ENCODE measurements at places on chromosomes 1 and 21.

- DNase-seq = no peak
These were observed 956 bp downstream of the ATP1A2 start for GRCh38 chr1:160116283-160117147.

GRCh38 chr1:27058966-27059669, 46.5 kb upstream of the TENT5B start:
- no peak for DNase-seq

DNA sequence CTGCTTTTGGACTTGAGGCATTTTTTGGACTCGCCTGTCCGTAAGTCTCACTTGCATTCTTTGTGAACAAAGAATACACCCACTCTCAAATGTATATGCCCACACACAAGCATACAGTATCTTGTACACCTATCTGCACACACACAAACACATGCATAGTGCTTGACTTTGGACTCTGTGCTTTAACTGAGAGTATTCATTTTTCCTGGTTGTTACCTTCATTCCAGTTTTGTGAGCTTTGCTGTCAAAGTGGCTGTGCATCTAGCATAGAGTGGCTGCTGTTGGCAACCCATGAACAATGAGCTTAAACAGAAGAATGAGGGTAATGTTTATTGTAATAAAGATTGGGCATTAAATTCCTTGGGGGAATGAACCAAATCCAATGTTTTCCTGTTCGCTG, 199.0 kb downstream of the PDE4B start:
- DNase-seq = no peak

- DNase-seq = no peak
These were observed 288.0 kb upstream of the KAZN start for GRCh38 chr1:14310476-14310875.

DNA sequence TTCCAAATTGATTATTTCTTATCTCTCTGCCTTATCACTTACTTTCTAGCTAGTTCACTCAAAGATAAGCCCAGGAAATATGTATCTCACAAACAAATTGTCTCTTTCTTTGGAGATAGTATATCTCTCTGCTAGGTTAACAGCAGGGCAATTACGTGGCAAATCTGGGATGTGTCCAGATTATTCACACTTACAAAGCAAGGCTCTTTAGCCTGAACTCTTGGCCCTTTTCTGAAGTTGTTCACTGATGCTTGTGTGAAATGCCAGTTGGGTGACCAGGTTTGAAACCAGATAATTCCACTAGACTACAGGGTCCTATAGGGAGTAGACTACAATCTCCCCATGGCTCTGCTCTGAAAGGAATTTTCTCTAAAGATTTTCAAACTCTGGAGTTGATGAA, 30.8 kb upstream of the FAM78B start:
- DNase-seq = no peak

DNA sequence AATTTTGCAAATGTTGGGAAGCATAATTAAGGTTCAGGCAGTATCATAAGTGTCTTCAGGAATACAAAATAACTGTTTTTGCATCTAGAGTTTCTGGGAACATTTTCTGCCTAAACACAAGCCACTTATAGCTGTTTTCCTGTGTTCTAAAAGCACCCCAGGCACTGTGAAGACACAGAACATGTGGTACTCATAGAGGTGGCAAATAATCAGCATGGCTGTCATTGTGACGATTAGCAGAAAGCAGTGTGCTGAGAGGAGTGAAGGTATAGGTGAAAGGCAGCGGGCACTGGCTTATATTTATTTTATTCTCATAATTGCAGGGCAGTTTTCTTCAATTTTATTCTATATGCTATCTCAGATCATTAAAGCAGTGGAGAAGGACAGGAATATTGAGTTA, 119.6 kb downstream of the LRRC53 start:
- DNase-seq = no peak

DNA sequence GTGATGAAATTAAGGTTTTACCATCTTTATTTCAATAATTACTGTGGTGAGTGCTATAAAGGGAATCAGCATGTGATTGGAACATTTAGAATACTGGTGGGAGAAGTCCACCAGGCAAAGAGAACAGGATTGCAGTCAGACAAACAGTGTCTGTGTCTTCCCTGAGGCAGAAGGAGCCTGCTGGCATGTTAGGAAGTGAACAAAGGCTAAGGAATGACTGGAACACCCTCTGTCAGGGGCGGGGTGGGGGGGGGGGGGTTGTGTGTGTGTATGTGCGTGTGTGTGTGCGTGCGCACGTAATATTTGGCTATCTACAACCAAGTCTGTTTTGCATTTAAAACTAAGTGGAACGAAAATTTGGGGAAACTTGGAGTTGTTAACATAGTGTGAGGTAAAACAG, 30.2 kb downstream of the SRRM1 start:
- no peak for DNase-seq

DNA sequence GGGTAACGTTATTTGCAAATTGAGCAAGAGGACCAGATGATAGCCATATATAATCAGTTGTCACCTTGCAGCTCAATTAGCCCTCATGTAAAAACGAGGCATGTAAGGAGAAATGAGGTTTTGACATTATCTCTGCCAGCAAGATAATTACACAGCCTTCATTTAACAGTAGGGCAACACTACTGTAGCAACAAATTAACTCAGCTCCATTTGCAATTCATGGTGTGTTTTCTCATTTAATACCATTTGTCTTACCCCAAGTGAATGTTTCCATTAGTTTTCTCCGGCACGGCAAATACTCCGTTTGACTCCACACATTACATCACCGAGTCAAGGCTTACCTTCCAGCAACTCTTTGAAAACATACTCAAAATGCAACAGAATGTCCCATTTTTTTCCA, 66.7 kb downstream of the GPATCH2 start:
- no peak for DNase-seq

DNA sequence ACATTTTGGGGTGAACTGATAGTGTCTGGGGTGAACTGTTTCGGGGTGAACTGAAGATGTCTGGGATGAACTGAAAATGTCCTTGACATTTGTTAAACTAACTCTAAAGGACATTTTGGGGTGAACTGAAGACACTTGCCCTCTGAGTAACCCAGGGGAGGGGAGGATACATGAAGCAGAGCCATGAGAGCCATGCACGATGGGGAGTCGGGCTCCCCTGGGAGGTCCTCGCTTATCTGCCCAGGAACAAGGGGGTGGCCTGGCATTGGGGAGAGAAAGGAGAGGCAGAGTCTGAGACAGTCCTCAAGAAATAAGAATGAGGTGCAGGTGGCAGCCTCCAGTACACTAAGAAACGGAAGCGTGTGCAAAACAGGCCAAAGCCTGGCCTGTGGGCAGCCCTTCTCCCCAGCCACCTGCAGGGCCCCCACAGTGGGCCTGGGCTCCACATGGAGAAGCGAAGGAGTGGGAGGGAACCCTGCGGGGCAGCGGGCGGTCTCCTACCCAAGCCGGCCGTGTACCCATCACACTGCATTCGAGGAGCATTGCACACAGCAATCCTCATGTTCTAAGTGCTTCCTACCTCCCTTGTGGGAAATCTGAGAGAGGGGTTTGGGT, 24.2 kb downstream of the RSPH1 start:
- no peak for DNase-seq

DNA sequence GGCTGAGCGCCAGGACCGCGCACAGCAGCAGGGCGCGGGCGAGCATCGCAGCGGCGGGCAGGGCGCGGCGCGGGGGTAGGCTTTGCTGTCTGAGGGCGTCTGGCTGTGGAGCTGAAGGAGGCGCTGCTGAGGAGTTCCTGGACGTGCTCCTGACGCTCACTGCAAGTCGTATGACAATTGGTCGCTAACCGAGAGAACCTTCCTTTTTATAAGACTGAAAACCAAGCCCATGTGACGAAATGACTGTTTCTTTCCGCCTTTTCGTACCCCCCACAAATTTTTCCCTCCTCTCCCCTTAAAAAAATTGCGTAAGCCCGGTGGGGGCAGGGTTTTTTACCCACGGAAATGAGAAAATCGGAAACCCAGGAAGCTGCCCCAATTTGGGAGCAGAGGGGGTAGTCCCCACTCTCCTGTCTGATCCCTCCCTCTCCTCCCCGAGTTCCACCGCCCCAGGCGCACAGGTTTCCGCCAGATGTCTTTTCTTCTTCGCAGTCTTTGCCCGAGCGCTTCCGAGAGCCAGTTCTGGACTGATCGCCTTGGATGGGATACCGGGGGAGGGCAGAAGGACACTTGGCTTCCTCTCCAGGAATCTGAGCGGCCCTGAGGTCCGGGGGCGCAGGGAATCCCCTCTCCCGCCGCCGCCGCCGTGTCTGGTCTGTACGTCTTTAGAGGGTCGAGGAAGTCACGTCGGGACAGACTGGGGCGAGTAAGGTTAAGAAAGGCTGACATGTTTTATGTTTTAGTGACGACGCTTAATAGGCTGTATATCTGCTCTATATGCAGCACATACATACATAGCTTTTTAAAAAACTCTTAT, at the start of gene PTGS2:
TSS of gene PTGS2 (minus strand) at position 179 of the 817 bp plus-strand sequence. CDS start at position 46, 133 bp downstream.
- DNase-seq = peak; percentile 2

GRCh38 chr1:227330279-227331076, 12.2 kb upstream of the CDC42BPA start:
- no peak for DNase-seq

DNA sequence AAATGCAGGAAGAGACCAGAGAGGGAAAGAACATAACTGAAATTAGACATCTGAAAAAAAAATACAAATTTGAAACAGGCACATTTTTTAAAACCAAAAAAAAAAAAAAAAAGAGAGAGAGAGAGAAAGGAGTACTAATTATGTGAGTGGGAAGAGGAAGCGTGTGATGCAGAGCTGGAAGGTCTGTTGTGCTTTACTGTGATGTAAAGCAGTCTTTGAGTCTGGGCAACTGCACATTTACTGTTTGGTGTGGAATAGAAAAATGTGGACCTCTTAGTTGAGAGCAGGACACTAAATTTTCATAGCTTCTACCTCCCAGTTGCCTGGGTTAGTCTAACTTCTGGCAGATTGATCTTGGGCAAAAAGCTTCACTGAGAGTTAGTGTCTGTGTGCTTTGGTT, 16.5 kb downstream of the LHX9 start:
- no peak for DNase-seq

DNA sequence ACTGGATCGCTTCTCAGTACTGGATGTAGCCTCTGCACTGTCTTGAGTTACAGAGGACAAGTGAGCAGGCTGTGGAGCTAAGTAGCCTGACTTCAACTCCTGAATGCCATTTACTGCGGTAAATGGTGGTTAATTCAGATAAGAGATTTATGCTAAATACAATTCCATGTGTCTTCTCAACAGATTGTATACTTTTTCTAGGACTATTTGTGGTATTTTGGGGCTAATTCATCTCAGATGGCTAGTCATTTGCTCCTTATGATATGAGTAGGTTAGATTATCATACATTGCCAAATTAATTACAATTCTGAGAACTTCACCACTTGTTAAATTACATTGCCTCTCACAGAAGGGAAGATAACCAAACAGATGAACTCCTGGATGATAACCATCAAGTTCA, 90.5 kb downstream of the NTNG1 start:
- DNase-seq = no peak

DNA sequence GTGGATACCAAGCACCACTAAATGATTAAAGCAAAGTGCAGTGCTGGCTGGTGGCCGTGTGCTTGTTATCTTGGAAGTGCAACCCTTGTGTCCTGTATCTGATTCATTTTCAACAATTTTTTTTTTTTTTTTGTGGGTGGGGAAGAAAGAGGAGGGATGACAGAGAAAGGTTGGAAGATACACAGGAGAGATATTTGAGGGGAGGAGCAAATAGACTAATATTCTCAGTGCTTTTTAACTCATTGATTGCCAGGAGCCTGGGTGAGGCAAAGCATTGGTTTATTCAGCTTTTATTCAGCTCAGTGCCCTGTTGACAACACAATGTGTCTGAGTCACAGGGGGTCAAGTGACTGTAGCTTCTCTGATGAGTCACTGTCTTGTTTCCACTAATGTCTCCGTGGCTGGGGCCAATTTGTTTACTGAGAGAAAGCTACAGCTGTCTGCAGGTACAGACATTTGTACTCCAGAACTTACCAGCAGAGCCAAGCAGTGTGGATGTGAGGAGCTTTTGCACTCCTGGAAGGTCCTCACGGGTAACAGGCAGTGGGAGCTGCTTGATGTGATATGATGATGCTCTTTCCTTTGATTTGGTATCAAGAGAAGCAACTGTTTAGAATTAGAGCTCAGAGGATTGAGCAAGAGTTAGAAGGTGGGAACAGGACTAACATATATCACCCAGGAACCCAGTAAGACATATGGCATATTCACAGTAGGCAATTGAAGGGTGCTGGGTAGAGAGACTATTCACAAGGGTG, 23.6 kb upstream of the DNM3 start:
- peak; percentile 4 for DNase-seq

GRCh38 chr1:238648751-238649150, 737.6 kb upstream of the CHRM3 start:
- DNase-seq = no peak

GRCh38 chr1:111736548-111737215, 2.5 kb downstream of the INKA2 start:
- no peak for DNase-seq

DNA sequence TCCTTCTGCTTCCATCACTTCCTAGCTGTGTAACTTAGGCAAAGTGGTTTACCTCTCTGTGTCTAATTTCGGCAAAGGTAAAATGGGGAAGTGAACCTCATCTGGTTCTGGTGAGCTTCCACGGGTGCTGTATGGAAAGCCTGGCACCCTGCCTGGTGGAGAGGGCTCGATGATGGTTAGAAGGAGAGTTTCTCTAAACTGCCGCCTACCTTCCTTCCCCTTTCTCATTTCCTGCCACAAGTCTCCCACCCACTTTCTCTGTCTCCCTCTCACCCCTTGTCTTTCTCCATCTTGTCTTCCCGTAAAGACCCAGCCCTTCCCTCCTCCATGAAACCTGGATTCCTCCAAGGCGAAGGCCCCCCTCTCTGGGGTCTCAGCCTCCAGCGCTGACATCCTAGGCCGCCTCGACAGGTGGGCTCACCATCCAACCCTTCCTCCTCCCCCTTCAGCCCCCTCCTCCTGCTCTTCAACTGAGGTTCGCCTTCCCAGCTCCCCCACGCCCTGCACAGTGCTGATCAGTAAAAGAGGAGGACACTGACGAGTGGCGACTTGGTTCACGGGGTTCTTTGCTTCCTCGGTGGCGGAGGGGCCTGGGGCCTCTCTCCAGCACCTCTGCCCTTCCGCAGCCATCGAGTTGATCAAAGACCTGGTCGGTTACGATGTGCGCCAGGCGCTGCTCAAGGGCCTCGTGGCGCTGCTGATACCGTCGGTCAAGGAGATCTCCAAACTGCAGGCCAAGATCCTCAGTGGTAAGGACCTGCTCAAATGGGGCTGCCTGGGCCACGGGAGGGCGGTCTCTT, 7.3 kb downstream of the RNU5D-1 start:
- DNase-seq = no peak

DNA sequence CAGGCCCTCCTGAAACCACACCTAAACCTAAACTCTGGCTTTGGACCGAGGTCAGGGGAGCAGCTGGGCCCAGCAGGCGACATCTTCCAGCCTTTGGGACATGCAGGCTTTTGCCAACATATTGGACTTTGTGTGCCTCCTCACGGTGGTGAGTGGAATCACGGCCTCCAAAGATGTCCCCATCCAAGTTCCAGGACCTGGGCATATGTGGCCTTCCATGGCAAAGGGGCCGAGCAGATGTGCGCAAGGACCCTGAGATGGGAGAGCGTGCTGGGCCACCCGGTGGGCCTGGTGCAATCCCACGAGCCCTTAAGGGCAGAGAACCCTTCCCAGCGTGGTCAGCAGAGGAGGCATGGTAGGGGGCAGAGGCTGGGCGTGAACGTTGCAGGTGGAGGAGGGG, 160.8 kb upstream of the C1orf174 start:
- no peak for DNase-seq

GRCh38 chr1:46492871-46493270, 3.2 kb downstream of the DMBX1 start:
- DNase-seq = no peak

- DNase-seq = peak; percentile 35
These were observed 820 bp upstream of the TTF2 start for GRCh38 chr1:117059334-117059677.
